ENCODE measurements at places on chromosomes 7 and 10.

GRCh38 chr7:129343099-129343700 is 91.0 kb upstream of the STRIP2 start:
- DNase-seq: no peak

DNA sequence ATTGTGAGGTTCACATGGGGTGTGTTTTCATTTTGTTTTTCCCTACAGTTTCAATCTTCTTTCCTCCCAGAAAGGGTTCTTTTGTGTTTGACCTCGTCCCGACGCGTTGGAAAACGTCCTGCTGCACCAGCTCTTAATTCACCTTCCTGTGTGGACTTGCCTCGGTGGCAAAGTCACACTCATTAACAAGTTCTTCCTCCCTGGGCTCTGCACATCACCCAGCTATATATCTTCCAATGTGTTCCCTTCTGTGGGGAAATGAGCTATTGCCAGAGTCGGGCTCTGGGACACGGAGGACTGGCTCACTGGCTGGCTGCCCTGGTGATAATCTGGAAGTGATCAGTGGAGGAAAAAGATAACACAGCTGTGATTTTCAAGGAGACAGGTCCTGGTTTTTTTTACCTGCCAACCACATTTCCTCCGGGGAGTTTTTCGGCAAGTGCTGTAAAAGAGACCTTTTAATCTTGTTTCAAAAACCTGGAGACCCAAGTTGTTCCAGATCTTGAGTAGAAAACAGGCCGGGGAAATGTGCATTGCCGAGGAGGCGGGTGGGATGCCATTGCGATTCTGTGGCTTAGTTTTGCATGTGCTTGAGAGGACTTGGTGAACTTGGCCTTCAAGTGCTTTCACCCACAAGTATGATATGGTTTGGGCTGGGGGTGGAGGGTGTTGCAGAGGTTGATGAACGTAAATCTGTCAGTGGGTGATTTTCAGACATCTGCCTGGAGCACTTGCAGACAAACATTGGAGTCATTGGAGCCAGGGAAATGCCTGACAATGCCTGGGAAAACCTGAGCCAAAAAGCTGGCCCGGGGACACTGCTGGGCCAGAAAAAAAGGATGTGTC is 96.5 kb upstream of the CREB5 start:
- no peak for DNase-seq

GRCh38 chr10:17138460-17139042 is 8.9 kb upstream of the CUBN start:
- no peak for DNase-seq

DNA sequence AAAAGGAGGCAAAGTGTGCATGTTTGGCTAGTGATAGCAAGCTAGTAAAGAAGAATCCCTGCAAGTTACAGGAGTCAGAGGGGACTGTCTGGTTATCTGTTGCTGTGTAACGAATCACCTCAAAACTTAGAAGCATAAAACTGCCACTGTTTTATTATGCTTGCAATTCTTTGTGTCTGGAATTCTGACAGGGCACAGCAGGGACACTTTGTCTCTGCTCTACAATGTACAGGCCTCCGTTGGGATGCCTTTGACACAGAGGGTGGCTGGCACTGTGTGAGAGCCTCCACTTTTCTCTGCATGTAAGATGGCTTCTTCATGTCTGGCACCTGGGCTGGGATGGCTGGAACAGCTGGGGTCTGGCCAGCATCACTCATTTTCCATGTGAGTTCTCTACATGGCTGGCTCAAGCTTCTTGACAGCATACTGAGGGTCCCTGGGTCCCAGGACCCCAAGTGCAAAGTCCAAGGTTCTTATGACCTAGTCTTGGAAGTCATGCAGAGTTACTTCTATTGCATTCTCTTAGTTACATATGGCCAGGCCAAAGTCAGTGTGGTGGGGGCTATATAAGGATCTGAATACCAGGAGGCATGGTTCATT is 276.9 kb downstream of the RPS24 start:
- DNase-seq: no peak

GRCh38 chr7:116426428-116427156 is 72.9 kb upstream of the CAV2 start:
- no peak for DNase-seq

DNA sequence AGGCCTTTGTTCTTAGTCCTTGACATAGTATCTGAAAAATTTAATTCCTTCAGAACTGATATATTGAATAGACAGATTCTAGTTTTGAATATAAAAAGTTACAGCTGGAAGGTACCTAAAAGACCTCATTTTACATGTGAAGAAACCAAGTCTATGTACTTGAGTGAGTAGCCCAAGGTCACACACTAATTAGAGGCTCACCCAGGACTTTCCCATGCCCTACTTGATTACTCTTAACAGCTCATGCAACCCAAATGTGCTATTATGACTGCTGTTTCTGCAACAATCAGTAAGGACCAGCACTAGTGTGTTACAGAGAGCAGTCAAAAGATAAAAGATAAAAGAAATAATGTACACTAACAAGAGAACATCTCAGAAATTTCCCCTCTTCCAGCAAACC is 40.7 kb upstream of the BET1 start:
- DNase-seq: no peak

GRCh38 chr10:131127138-131127589 is 184.4 kb downstream of the TCERG1L start:
- no peak for DNase-seq

Measured in CD4-positive, alpha-beta T cell (primary cell).